Hippocampal formation (tissue), 2 donors: ENCODE measurements at places on chromosomes 3 and 15.

GRCh38 chr15:38307861-38308641 is 55.4 kb downstream of the SPRED1 start:
- no peak for DNase-seq

DNA sequence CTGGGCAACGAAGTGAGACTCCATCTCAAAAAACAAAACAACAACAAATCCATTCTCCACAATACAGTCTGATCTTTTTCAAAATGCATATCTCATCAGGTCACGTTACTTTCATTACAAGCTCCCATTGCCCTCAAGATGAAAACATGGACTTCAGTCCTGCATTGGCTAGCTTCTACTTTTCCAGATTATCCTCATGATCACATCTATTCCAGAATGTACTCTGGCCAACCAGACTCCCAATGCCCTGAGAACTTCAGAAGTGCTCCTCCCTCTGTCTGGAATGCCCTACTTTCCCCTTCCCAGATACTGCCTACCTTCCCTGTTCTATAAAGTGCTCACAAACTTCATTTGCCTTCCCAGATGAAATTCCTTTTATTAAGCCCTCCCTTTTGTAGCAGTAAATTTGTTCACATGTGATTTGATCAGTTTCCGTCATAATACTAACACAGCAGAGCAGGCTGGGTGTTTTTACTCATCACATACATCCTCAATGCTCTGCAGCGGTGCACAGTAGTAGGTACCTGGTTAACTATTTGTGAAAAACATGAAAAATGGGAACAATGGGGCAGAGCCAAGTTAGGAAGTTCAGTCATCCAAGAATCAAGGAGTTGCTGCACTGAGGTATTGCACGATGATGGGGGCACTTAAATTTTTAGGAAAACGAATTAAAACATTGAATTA is 5.3 kb downstream of the RPL22L1 start:
- DNase-seq: no peak

DNA sequence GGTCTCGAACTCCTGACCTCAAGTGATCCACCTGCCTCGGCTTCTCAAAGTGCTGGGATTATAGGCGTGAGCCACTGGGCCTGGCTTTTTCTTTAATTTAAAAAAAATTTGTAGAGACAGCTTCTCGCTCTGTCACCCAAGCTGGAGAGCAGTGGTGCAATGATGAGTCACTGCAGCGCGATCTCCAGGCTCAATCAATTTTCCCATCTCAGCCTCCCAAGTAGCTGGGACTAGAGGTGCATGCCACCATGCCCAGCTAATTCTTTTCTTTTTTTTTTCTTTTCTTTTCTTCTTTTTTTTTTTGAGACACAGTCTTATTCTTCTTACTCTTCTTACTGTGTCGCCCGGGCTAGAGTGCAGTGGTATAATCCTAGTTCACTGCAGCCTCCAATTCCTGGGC is 19.8 kb downstream of the TUBGCP4 start:
- no peak for DNase-seq

- DNase-seq: no peak
These were observed 71.5 kb downstream of the GSK3B start for GRCh38 chr3:120022729-120023128.

- DNase-seq: no peak
These were observed 104.4 kb downstream of the RPL22L1 start for GRCh38 chr3:170765419-170766078.

DNA sequence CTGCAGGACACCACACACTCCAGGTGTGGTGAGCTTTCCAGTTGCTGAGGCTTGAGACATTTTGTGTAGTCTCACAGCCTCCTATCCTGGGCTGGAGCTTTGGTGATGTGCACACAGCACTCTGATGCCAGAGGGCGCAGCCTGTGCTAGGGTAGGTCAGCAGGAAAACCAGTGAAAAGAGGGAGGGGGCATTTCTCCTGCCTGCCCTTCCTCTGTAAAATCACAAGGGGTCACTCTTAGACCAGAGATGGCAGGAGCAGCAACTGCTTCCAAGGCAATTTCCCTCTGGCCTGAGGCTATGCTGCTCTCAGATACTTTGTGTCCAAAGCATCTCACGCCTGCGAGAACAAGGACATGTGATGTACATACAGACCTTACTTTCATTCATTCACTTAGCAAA is 16.5 kb upstream of the MUSTN1 start:
- no peak for DNase-seq

DNA sequence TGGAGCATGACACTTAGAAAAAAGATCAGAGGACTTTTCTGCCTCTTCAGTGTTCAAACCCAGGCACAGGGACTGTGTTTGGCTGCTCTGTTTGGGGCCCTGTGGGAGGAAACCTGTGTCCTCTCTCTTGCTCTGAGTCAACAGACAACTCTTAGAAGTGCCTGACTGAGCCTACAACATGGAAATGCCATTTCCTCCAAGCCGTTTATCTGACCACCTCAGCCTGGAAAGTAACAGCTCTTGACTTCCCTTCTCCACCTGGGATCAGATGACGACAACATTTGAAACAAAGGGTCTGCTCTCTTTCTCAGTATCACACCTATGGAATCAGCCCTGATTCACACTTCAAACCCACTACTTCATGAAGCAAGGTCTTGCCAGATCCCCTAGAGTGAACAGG is 91.3 kb upstream of the CTDSPL start:
- no peak for DNase-seq

GRCh38 chr15:58889363-58889762 is 44.1 kb downstream of the SLTM start:
- DNase-seq: no peak

DNA sequence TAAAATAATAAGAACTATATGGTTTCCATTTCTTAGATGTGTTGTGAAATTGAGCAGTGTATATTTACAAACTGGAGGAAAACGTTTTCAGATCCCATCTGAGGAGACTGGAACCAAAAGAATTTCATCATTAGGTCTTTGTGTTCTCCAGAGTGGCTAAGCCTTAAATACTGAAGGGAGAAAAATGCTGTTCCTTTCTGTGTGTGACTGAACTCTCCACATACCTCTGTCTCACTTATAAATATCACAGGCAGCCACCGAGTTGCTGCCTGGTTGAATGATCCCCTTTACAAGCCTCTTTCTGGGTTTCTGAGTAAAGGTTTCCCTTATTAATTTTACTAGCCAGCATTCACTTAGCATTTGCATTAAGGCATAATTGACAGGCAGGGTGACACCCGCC is 913.9 kb upstream of the NR2F2 start:
- no peak for DNase-seq
